NAMALWA (cell line): ENCODE measurements at places on chromosomes 6 and 20.

GRCh38 chr6:5968817-5969734 lies 37.6 kb downstream of the NRN1 start:
- DNase-seq = no peak

DNA sequence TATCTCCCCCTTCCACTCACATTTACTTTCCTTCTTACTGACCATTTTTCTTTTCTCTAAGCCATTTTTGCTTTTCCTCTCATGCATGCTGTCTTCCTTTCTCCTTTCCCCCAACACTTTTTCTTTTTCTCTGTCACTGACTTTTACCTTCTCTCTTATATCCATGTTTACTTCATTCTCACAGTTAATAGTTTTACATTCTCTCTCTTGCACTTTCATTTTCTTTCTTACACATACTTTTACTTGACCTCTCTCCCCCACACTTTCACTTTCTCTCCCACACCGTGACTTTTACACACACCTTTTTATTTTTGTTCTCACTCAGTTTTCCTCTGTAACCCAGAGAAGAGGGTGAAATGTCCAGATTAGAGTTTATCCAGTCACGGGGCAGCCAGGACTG lies 636.3 kb downstream of the PTPRT start:
- DNase-seq = peak; percentile 1

DNA sequence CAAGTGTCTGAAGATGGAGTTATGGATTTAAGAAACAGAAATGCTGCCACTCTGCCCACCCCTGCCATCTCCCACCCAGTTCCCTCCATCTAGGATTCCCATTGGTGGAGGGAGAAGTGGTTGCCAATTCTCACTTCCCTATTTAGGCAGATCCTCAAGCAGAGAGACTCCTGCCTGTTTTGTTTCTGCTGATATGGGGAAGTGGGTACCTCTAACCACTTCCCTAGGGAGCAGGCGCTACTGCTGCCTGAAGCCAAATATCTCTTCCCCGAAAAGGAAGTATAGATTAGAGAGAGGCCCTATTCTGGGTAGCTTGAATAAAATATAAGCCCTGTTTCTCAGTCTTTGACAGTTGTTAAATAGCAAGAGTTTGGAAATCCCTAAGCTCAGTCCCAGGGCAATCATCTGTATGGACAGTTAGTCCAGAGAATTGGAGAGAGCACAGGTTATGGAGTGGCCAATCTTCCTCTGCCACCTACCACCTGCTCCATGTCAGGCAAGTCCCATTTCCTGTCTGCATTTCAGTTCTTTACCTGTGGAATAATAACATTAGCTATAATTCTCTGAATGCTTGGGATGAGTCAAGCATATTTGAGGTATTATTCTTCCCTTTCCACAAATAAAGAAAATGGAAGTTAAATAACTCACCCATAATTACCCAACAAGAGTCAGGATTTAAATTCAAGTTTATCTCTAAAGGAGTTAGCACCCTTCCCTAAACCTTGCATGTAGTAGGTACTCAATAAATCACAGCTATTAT lies 2.6 kb upstream of the ADGB start:
- peak; percentile 25 for DNase-seq

- DNase-seq = no peak
Observed at GRCh38 chr6:140602431-140603248, 1228.2 kb upstream of the CITED2 start.

- peak; percentile 59 for DNase-seq
Observed at GRCh38 chr6:97440590-97441176, 157.7 kb upstream of the MMS22L start.

GRCh38 chr6:139583420-139583819 lies 209.0 kb upstream of the CITED2 start:
- DNase-seq = no peak

- no peak for DNase-seq
Observed at GRCh38 chr6:116011520-116011919, 49.2 kb downstream of the FRK start.

DNA sequence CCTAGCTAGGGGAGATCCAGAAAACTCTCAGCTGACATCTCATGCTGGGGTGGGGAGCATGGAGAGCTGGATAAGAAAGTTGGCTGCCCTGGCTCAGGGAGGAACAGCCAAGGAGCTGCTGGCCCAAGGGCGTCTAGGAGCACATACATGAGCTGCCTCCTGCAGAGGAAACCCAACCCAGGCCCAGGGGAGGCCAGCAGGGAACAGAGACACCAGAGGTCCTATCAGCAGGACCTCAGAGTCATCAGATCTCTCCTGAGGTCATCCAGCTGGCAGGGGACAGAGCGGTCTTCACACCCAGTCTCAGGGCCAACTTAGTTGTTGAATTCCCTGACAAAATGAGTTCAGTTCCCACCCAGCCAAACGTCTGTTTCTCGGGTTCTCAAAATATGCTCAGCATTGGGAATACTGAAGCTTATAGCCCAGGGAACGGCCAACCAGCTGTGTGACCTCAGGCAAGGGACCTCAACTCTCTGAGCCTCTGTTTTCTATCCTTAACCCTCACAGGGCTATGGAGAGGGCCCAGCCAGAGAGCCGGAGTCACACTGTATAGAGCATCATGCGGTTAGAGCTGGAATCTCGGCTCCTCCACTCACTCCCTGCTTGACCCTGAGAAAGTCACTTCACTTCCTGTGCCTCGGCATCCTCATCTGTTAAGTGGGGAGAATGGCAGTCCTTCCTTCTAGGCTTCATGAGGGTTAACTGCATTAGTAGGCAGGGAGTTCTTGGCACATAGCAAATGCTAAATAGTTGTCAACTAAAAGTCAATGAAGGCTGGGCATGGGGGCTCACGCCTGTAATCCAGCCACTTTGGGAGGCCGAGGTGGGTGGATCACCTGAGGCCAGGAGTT lies 13.8 kb downstream of the ADA start:
- DNase-seq = no peak

- no peak for DNase-seq
Observed at GRCh38 chr20:24863356-24863755, 85.7 kb upstream of the CST7 start.

DNA sequence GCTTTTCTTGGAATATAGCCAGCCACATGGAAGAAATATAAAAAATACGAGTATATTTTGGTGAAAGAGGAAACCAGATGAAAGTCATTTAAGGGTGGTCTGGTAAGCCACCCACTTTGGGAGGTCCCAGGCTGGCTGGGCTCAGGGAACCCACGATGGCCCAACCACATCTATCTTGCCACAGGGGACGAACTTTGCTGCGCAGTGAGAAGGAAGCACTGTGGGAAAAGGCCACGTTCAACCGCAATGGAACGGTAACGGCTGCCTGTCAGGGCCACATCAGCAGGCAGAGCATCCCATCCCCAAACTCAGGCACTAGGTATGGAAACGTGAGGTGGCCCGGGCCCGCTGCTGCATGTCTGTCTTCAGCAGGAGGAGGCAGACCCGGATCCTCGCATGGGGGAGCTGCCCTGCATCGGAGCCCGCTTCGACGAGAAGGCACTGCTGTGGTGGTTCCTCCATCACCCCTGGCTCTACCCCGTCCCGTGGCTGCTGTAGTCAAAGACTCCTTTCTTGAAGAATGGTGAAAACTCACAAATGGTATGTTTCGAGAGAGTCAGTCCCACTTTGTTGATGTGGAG lies 300.4 kb downstream of the KIF16B start:
- DNase-seq = no peak

DNA sequence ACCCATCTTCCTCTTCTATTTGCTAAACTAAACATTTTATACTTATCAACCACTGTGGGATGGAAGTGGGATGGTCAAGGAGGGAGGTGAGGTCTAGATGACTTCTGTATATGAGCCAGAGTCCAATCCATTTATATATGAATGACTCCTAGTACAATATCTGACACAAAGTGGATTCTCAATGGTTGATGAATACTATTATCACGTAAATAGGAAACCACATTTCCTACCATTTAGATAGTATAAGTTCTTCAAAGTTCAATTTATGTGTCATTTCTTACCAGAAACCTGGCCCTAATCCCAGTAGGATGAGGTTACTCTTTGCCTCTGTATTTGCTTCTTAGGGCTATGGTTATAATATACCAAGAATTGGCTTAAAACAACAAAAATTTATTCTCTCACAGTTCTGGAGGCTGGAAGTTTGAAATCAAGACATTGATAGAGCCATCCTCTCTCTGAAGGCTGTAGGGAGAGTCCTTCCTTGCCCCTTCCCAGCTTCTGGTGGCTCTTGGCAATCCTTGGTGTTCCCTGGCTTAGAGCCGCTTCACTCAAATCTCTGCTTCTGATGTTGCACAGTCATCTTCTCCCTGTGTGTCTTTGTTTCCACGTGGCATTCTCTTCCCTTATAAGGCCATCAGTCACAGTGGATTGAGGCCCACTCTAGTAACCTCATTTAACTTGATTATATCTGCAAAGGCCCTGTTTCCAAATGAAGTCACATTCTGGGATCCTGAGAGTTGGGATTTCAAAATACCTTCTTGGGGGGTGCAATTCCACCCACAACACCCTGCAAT lies 41.0 kb upstream of the RAB23 start:
- no peak for DNase-seq

GRCh38 chr6:90715093-90715655 lies 128.3 kb upstream of the MAP3K7 start:
- DNase-seq = no peak

DNA sequence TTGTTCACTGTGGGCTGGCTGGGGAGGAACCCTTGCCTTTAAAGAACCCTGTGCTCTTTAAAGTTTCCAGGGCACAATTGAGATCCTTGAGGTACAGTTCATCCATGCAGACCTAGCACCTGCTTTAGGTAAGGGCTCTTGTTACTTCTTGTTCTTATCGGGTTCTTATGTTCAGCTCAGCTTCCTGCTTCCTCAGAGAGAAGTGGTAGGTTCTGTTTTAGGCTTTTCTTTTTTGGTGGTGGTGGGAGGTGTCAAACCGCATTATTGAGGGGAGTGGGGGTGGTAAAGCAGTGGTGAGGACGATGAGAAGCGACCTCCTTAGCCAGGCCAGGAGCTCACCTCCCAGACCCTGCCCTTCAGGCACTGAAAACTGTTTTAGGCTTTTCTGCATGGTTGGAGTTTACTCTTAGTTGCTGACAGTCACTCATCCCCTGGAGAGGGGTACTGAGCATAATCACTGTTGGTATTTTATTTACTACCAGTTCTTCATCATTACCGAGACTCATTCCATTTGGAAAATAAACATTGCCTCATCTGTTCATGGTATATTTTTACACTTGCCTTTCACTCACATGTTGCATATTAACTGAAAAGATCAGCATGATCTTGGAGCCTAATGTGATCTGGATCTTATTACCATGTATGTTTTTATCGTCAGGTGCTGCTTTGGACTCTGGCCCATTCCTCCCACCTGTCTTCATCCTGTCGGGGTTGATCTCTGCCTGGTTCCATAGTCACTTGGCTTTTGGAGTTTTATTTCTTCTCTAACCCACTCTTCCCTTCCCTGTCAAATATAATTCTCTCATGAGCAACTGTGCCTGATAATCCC lies 35.4 kb downstream of the SLC16A10 start:
- no peak for DNase-seq

GRCh38 chr6:22590423-22590822 lies 21.1 kb downstream of the HDGFL1 start:
- DNase-seq = no peak

DNA sequence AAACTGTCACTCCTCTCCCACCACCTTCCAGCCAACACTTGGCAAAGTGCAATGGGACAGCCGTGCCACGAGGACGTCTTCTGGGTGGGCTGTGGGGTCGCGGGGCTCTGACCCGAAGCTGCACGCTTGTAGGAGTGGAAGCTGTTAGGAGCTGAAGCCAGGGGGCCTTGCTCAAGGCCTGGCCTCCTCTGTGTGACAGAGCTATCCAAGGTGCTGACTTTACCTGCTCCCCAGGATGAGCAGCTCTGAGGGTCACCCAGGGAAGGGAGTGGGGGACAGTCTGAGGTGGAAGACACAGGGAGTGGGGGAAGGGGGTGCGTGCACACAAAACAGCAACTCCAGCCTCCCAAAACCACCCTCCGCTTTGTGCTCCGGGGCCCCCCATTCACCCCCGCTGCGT lies 17.5 kb upstream of the CHRNA4 start:
- DNase-seq = no peak

DNA sequence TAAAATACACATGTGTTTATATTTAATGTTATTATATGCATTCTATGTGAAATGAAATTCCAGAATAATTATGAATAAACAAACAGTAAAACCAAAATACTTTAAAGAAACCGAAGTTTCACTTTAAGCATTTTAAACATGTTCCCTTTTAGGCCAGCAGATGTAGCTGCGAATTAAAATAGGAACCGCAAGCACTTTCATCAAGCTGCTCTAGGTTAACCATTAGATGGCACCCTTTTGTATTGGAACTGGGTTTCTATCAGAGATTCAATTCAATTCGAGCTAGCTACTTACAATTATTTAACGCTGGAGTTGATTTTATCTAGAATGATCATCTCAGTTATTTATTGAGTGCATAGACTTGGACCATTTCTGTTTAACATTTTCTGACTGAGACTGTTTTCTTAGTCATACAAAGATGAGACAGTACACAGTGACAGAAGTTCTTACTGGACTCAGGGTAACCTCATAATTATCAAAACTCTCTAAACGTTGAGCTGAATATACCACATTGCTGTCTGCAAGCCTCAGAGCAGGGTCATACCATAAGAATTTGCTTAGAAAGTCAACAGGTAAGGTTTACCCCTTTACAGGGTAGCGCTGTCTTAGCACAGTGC lies 8.5 kb downstream of the TMEM242 start:
- DNase-seq = peak; percentile 84

- DNase-seq = no peak
Observed at GRCh38 chr20:1295276-1295930, 29.3 kb downstream of the SNPH start.

DNA sequence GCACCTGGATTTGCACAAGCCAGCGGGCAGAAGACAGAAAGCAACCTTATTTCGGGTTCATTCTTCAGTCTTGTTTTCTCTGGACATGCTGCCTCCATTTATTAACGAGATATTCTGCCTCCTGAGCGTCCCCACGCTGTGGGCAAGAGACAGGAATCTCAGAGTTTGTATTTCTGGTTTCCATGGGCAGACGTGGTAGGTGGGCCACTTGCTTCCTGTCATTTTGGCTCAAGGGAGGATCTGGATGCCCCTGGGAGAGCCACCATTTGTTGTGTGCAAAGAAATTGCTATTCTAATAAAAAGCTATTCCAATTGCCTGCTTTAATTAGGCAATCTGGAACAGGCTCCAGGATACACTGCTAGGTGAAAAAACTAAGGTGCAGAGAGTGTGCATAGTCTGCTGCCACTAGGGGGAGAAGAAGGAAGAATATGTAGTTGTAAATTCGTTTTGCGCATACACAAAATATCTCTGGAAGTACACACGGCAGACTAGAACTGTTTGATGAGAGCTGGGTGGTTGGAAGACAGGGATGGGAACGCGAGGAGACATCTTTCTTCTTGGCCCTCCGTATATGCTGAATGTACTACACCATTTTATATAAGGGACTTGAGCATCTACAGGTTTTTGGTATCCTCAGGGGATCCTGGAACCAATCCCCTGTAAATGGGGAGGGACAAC lies 30.1 kb upstream of the SLC16A10 start:
- DNase-seq = peak; percentile 71

- no peak for DNase-seq
Observed at GRCh38 chr6:85115876-85116275, 334.0 kb upstream of the NT5E start.

- DNase-seq = no peak
Observed at GRCh38 chr6:155544677-155545076, 89.0 kb upstream of the NOX3 start.
